NCI-H1417 treated with DMSO at 0.1 percent for 48 hours (cell line): ENCODE measurements at places on chromosomes 7 and 10.

- DNase-seq: no peak
These were observed 29.1 kb downstream of the RHEB start for GRCh38 chr7:151490456-151491105.

- no peak for DNase-seq
These were observed 108.9 kb downstream of the DNAH11 start for GRCh38 chr7:21651697-21652096.

GRCh38 chr7:84792231-84792893 is 394.5 kb downstream of the SEMA3D start:
- no peak for DNase-seq

GRCh38 chr10:88200312-88201032 is 337.0 kb downstream of the PTEN start:
- no peak for DNase-seq

- DNase-seq: no peak
These were observed 52.6 kb downstream of the GTF2I start for GRCh38 chr7:74709880-74710671.

DNA sequence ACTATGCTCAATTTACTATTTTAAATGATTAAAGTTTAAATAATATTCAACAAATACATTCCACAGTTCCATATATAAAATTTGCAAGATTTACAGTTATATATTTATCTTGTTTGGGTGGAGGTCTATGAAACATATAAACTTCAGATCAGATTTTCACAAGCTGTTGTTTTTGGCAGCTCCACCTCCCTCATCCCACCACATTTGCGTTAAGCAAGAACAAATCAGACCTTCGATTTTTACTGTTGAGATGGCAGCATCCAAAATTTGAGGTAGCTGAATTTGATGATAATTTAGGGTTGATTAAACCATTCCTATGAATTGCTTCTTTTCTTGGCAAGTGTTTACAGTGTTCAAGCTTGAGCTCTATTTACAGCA is 986.4 kb downstream of the REEP3 start:
- DNase-seq: no peak

DNA sequence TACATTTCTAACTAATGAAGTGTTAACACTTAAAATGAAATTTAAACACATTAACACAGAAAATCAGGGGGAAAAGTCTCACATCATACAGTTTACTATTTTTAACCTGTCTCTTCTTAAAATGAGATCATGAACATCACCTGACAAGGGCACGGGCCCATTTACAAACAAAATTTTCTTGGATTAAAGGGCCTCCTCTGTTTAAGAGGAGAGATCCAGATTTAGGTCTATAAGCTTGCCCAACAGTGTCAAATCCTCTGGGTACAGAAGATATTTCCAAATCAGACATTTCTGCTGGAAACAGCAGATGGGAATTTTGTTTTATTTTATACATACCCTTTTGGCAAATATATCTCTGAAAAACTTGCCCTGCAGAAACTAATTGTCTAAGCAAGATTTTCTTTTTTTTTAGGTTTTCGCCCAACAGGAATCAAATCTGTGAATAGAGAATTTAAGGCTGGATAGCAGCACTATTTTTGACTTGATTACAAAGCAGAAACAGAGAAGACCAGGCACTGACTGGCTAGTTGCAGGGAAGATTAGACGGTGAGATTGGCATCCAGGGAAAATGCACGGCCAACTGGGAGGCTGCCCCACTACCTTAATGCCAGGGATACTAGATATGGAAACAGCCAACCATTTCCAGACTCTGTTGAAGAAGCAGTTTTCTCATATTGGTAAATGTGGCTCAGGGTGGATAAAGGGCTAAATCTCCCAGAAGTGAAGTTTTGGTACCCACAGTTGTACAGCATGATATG is 173.4 kb downstream of the LRRN3 start:
- no peak for DNase-seq

- no peak for DNase-seq
These were observed 56.8 kb downstream of the HK1 start for GRCh38 chr10:69335063-69335587.

- DNase-seq: no peak
These were observed 18.1 kb downstream of the SHH start for GRCh38 chr7:155794196-155794595.

- DNase-seq: no peak
These were observed 149.4 kb downstream of the SNX10 start for GRCh38 chr7:26441002-26441521.

- DNase-seq: no peak
These were observed 20.1 kb downstream of the BET1 start for GRCh38 chr7:93984024-93984423.

DNA sequence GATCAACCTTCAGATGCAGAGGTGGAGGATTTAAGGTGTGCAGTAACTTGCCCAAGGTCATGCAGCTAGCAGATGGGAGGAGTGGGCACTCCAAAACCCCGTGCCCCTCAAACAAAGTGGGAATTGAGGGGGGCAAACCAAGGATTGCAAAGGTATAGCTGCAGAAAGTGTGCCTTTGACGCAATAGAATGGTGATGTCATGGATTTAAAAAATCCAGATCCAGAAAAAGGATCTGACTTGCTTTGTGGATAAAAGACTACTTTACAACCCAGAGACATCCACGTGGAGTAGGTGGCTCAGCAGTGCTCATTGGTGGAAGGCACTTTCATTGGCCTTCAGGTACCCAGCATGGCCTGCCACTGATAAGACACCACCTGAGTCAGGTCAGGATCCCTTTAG is 15.7 kb upstream of the ADRB1 start:
- DNase-seq: no peak

DNA sequence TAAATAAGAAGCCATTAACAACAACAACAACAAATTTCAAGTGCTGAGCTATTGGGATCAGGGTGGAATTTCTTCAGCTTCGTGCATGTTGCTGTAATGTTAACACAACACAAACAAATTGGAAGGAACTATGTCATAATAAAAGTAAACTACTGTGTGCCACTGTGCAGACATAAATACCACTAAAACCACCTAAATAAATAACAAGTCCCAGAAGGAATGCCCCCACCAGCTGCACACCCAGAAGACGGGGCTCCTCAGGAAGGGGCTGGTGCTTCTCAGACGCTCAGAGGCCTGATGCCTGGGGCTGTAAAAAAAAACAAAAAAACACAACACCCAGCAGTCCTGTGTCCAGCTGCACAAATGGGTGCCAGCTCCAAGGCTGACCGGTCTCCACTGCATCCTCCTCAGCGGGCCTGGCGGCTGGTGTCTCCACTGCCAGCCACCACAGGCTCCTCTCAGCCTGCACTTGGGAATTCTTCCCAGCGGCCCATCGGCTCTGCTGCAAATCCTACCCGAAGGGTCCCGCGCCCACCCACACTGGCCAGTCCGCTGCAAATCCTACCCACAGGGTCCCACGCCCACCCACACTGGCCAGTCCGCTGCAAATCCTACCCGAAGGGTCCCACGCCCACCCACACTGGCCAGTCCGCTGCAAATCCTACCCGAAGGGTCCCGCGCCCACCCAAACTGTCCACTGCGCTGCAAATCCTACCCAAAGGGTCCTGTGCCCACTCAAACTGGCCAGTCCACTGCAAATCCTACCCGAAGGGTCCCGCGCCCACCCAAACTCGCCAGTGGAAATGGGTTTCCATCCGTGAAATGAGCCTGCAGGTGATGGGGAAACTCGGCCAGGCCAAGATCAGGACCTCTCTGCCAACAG is 35.8 kb upstream of the DNAAF5 start:
- DNase-seq: no peak

GRCh38 chr7:16113058-16113457 is 308.3 kb downstream of the CRPPA start:
- no peak for DNase-seq
